ENCODE measurements at places on chromosomes 5 and 9.

DNA sequence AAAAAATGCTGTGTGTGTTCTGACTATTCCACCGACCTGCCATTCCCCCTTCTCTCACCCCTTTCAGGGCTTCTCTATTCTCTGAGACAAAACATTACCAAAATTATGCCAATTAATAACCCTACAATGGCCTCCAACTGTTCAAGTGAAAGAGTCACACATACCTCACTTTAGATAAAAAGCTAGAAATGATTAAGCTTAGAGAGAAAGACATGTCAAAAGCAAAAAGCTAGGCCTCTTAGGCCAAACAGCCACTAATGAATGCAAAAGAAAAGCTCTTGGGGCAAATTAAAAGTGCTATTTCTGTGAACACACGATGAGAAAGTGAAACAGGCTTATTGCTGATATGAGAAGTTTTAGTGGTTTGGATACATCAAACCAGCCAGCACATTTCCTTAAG lies 279.6 kb upstream of the GRAMD2B start:
- no peak for DNase-seq

DNA sequence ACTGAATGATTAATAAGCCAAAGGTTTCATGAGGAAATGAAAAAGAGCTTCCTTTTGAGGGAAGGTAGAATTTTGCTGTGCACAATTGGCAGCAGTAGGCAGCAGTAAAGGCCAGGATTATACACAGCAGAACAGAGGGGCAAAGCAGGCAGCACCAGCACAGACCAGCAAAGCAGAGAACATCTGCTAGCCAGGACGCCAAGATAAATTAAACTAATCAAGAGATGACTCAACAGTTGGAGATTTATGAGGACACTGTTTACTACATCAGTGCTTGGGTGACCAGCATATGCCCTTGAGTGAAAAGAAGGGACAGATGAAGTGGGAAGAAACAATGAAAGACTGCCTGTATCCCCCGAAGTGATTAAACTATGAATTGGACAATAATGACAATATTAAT lies 871.4 kb upstream of the CDH10 start:
- no peak for DNase-seq

DNA sequence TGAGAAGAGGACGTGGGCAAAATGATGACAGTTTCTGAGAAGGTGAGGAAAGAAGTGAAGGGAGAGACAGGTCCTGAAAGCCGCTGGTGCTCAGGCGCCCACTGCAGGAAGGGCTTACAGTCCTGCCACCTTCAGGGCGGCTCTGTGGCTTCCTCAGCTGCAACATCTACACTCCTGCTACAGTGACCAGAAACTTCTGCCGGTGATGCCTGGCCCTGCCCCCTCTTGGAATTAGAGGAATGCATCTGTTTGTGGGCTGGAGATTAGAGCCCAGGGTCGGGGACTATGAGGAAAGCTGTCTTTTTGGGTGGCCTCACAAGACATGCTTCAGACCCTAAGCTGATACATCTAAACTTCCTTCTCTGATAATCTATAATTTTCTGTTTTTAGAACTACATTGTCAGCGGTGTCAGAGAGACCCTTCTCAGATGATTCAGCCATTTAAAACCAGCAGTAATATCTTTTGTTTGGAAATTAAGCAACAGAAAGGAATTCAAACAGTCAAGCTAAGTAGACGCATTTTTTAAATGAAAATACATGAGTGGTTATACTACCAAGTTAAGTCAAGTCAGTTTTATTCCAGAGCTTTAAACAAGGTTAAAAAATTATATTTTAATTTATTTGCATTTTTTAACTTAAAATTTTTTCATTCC lies 30.4 kb downstream of the PRDM6 start:
- DNase-seq: no peak

DNA sequence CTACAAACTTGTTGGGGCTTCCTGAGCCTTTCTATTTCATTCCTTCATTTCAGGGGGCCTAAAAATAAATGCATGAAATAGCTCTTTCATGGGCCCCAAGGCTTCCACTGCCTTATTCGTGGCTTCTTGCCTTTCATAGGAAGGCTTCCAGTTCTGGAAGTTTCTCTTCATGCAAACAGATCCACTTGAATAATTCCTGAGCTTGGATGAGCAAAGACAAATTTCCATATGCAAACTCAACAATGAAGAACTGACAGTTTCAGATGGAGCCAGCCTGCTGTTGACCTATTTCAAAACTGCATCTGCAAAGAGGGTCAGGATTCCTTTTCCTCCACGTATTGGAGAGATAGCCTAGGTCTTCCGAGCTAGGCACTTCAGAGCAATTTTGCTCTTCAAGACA lies 142.1 kb downstream of the MLLT3 start:
- no peak for DNase-seq

GRCh38 chr5:107676702-107677101 lies 6.0 kb upstream of the EFNA5 start:
- no peak for DNase-seq

DNA sequence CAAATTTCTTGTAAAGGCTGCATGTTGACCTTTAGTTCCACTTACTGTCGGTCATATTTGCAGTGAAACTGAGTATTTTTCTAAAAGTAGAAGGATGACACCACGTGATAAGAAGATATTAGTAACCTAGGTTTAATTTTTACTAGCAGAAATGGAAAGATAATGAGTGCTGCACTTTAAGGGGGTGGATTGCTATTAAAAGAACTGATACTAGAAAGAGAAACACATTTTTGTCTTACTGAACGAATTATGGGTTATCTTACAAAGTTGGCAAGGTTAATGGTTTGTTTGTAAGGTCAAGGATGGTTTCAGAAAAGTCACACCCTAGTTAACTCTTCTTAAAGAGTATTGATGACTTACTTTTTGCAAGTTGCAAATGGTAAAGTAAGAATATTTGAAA lies 2.4 kb downstream of the MACIR start:
- DNase-seq: no peak

GRCh38 chr5:95858023-95858461 lies 35.5 kb upstream of the GLRX start:
- no peak for DNase-seq

DNA sequence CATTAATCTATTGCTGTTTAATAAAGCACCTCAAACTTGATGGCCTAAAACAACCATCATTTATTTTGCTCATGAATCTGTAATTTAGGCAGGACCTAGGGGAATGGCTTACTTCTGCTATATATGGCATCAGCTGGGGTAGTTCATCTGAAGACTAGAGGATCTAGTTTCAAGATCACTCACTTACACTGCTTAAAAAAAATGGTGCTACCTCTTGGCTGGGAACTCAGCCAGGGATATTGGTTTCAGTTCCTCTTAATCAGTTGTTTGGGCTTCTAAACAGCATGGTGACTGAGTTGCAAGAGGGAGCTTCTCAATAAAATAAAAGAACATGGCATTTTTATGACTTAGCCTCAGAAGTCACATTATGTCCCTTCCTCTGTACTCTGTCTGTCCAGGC lies 142.0 kb downstream of the FAM114A2 start:
- no peak for DNase-seq

DNA sequence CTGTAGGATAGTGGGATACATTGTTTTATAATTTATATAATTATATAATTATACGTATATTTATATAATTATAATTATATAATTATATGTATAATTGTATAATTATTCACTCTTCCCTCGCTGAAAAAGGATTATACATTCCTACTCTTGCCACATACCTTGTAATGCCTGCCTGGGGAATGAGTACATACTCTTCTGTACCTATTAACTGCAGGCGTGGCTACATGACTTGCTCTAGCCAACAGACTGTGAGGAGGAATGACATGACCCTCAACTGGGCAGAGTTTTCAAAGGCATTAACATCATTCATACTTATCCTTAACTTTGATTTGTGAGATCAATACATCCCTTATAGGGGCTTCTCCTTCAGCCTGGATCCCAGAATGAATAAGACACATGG lies 19.1 kb downstream of the ERMP1 start:
- no peak for DNase-seq

- DNase-seq: no peak
Measured at GRCh38 chr9:99335280-99335679, 113.2 kb downstream of the SEC61B start.

DNA sequence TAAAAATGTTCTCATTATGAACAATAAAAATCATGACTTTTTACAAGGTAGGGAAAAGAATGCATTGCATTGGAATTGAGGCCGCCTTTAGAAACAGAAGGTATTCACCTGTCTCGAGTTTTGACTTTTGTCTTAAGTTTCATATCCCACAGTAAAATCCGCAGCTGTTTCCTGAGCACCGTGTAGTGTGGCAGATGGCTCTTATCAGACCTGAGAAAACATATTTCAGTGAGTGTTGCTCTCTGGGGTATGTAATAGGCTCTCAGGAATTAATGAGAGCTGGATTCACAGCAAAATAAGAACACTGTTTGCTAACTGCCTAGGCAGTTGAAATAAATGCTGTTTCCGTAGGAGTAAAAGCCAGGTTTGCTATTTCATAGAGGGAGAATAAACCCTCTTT lies 221.4 kb downstream of the CFAP90 start:
- no peak for DNase-seq

GRCh38 chr9:81344366-81344765 lies 345.0 kb downstream of the TLE1 start:
- no peak for DNase-seq

DNA sequence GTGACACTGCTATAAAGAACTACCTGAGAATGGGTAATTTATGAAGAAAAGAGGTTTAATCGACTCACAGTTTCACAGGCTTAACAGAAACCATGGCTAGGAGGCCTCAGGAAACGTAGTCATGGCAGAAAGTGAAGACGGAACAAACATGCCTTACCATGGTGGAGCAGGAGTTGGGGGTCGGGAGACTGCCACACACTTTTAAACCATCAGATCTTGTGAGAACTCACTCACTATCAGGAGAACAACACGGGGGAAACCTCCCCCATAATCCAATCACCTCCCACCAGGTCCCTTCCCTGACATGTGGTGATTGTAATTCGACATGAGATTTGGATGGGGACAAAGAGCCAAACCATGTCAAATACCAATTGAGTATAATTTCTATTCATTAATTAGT lies 2392.6 kb upstream of the C9orf72 start:
- no peak for DNase-seq

GRCh38 chr5:123033157-123033671 lies 3.3 kb downstream of the PPIC start:
- no peak for DNase-seq

GRCh38 chr9:128469070-128469469 lies 13.3 kb downstream of the ODF2 start:
- DNase-seq: no peak

DNA sequence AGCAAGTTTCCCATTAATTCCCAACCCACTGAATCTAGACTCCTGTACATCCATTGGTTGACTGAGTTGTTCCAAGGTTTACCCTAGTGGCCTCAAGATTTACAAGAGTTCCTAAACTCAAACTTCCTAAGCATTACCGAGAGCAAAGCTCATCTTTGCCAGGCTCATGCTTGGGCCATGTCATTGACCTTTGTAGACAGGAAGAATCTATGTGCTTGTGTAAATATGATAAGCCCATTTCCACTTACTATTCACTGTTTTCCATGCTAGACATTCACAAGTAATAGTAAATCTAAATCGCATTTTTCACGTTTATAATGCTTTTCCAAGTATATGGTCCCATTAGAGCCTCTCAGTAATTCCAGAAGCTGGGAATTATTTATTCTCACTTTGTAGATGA lies 534.5 kb upstream of the CLINT1 start:
- DNase-seq: no peak

- DNase-seq: no peak
Measured at GRCh38 chr5:59832577-59833301, 60.8 kb downstream of the PDE4D start.

DNA sequence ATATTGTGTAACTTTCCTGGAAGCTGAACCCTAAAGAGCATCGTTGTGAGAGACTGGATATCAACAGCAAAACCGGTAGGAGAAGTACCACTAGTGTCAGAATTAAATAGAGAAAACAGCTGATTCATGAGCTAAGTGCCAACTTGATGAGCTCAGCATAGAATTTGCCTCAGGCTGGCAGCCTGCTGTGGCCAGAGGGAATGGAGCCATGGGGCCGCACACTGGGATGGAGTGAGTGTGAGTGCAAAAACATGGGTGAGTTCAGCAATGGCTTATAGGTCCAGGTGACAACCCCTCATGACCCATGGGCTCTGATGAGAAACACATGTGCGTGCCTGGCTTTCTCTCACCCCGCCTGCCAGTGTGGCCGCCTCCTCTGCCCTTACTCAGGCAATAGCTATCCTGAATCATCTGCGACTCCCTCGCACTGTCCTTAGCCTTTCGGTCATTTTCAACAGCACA lies 25.4 kb downstream of the ADAMTS16 start:
- no peak for DNase-seq

- no peak for DNase-seq
Measured at GRCh38 chr5:149011084-149011483, 51.8 kb downstream of the SH3TC2 start.

DNA sequence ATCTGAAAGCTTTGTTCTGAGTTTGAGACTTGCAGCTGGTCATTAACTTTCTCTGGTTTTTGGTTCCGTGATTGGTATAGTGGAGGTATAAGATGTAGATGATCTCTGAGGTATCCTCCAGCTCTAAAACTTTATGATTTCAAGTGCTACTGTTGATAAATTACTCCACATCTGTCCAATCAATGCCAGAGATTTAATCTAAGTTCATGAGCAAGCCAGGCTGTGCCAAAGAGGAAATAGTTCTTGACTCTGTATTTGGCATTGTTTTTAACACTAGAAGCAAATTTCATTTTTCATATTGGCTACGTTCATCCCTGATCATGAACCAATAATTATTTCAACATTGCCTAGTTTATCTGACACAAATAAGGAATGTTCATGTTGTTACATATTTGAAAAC lies 28.5 kb upstream of the CHD1 start:
- no peak for DNase-seq

- DNase-seq: peak; percentile 80
Measured at GRCh38 chr5:179801304-179802206, 5.1 kb downstream of the MGAT4B start.

- DNase-seq: no peak
Measured at GRCh38 chr5:93018461-93018860, 562.6 kb downstream of the NR2F1-AS1 start.

DNA sequence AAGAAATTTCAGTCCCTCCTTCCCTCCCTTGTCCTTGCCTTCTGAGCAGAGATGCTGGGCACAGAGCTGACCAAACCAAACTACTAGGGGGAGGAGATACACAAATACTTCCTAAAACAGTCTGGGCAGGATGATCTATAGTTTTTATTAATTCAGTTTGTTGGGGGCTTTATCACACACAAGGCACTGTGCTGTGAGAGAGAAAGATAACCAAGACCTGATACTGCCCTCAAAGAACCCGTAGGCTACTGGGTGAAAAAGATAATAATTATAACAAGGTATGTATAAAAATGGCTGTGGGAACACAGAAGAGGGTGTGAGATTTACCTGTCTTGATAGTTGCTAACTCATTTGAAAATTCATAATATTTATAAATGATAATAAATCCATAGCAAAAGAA lies 354.7 kb downstream of the NDUFS4 start:
- DNase-seq: no peak

DNA sequence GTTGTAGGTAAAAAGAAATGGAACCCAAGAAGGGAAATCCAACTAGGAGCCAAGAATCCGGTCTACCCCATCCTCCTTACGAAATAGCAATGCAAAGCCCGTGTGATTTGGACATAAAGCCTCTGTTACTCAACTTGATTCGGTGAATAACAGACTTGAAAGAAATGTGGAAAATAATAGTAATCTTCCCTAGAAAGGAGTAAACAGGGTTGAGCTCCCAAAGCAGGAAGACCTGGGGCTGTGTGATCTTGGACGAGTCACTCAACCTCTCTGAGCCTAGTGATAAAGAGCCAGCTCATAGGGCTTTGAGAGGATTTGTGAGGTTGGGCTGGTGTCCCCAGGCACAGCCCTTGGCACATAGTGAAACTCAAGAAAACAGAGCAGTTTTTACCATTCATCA lies 42.7 kb upstream of the IL17B start:
- DNase-seq: no peak

- DNase-seq: peak; percentile 87
Measured at GRCh38 chr5:178232124-178232919, at the start of gene PHYKPL. Gene PHYKPL (minus strand): TSS chr5:178232802. CDS start chr5:178232550, 252 bp downstream.
